ENCODE measurements at places on chromosomes 12 and 14.

DNA sequence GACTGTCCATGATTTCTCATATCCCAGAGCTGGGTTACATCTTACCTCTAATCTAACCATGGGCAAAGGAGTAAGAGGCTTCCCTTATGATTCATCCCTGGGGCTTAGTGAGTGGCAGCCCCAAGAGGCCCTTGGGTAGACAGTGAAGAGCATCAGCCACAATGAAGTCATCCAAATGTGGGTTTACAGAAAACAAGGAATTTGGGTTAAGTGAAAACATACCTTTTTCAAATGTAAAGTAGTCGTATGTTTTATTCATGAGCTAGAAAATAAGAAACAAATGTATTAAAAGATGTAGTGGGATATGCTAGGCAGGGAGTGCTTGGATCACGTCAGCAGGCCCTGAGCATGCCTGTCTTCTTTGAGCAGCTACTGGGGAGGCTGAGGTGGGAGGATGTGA lies 54.0 kb upstream of the ELK3 start:
- H3K4me1 ChIP-seq = no peaks in the 10 kb centered on the region
- H3K27ac ChIP-seq = no peak overlapping the region
- H3K36me3 ChIP-seq = no peaks in the 10 kb centered on the region
- no peaks in the 10 kb centered on the region for H3K27me3 ChIP-seq
- no peak overlapping the region for H3K4me3 ChIP-seq
- DNase-seq = no peak

DNA sequence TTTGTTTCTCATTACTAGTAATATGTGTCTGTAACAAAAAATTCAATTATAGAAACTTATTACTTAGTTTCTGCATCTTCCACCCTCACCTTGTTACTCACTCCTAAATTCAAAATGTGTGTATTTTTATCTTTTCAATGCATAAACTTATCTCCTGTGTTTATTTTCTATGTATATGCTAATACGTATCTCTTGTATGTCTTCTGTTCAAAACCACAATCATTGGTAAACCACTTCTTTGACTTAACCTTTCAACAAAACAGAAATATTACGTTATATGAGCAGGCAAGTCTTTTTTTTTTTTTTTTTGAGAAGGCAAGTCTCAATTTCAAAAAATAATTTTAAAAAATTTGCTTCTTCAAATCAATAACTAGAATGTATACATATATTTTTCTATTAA lies 39.2 kb upstream of the RPH3A start:
- no peak for DNase-seq
- H3K4me3 ChIP-seq = no peak overlapping the region
- no peaks in the 10 kb centered on the region for H3K4me1 ChIP-seq
- no peaks in the 10 kb centered on the region for H3K36me3 ChIP-seq
- no peak overlapping the region for H3K27ac ChIP-seq

DNA sequence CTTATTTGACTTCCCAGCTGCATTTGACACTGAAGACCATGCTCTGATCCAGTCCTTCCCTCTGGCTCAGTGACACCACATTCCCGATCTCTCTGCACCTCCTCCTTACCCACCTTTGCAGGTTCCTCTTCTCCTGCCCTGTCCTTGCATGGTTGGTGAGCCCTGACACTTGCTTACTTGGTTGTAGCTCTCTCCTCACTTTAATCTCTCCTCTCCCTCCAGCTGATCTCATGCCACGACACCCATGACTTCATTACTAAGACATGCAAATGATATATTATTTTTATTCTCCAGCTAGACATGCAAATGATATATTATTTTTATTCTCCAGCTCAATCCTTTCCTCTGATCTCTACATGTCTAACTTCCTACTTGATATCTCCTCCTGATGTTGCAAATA lies at the start of gene SERPINA9:
Gene SERPINA9 (minus strand): TSS at position 175 of the 400 bp plus-strand sequence. CDS start 6,357 bp downstream, outside the sequence.
- no peaks in the 10 kb centered on the region for H3K4me1 ChIP-seq
- no peaks in the 10 kb centered on the region for H3K36me3 ChIP-seq
- no peak within 1 kb of the TSS for H3K27ac ChIP-seq
- H3K27me3 ChIP-seq = no peaks in the 10 kb centered on the region

DNA sequence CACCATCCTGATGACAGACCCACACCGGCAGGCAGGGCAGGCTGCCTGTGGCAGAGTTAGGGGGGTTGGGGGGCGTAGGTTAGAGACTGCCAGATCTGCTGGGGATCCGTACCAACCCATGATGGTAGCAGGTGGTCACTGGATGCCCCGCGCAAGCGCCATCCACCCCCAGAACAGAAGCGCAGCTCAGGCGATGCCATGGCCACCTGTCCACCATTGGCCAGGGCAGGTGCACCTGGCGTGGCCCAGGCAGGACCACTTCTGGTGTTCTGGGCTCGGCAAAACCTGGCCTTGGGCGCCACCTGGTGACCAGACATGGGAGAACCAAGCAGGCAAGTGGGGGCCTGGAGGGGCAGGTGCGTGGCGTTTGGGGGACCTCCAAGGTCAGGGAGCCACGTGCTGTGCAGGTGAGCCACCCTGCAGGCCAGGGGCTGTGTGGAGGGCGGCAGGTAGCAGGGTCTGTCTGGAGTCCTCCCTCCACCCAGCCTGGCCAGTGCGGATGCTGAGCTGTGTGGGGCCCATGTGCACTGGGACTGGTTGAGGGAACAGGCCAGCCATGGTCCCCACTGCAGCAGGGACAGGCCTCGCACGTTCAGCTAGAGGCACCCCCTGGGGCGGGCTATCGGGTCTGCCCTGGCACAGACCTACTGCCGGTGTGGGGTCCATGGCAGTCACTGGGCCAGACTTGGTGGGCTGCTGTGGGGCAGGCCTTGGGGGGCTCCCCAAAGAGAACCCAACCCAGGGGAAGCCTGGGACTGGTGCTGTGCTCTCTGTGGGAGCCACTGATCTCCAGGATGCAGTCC lies 15.6 kb downstream of the BAG5 start:
- H3K36me3 ChIP-seq = no peaks in the 10 kb centered on the region
- DNase-seq = peak; percentile 80
- H3K4me1 ChIP-seq = no peaks in the 10 kb centered on the region

DNA sequence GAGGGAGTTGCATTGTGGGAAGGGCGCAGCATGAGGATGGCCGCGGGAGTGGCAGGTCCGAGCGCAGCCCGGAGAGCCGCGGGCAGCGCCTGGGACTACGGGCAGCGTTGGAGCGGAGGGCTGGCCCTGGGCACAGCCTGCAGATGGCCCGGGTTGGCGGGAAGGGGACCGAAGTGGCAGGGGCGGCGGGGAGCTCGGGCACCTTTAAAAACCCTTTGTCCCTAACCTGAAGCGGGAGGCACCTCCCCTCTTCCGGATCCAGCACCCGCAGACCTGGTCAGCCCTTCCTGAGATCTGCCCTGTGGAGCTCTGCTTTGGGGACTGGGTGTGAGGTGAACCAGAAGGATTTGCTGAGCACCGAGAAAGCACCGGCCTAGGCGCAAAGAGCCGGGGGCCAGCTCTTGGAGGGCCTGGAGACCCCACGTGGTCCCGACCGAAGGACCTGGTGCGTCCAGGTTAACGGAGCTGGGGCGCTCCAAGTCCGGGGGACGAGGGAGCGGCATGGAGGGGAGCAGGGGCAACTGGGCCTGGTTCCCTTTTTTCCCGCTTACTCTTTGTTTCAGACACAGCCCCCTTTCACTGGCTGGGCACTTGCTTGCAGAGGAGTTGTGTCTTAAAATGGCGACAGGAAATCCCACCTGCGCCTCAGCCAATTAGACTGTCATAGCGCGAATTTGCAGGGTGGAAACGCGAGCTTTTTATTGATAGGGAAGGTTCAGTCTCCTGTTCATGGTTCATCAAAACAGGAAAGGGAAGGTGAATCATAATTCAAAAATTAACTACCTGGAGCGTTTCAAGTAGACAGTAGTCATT lies 792 bp upstream of the SLC38A1 start:
- H3K27me3 ChIP-seq = no peaks in the 10 kb centered on the region
- no peak overlapping the region for H3K27ac ChIP-seq
- no peak for DNase-seq
- no peaks in the 10 kb centered on the region for H3K4me1 ChIP-seq

- H3K4me1 ChIP-seq = no peaks in the 10 kb centered on the region
- H3K27me3 ChIP-seq = no peaks in the 10 kb centered on the region
- H3K27ac ChIP-seq = no peak overlapping the region
- no peaks in the 10 kb centered on the region for H3K36me3 ChIP-seq
Measured at GRCh38 chr14:103806805-103807204, 40.6 kb downstream of the PPP1R13B start.

GRCh38 chr14:69979882-69980281 lies 100.7 kb downstream of the SMOC1 start:
- no peak for DNase-seq
- no peak overlapping the region for H3K27ac ChIP-seq
- H3K4me1 ChIP-seq = no peaks in the 10 kb centered on the region
- no peaks in the 10 kb centered on the region for H3K27me3 ChIP-seq
- no peaks in the 10 kb centered on the region for H3K36me3 ChIP-seq
- H3K4me3 ChIP-seq = no peak overlapping the region

DNA sequence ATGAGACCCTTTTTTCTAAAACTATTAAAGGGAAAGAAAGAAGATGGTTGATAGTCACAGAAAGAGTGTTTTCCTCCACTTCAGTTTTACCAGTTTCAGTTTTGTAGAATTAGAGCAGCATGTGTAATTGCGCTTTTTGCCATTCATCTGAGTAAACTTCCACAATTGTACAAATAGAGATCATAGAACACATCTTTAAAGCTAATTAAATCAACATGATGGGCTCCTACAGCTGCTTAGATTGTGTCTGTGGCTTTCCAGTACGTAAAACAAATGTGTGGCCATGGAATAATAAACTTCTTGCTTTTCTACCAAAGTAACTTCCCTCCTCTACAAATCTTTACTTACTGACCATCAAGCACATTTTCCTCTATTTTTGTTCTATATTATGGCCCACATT lies 84.2 kb upstream of the LRIG3 start:
- H3K27me3 ChIP-seq = no peaks in the 10 kb centered on the region
- H3K4me3 ChIP-seq = no peak overlapping the region
- no peak overlapping the region for H3K27ac ChIP-seq
- no peak for DNase-seq
- H3K36me3 ChIP-seq = no peaks in the 10 kb centered on the region

GRCh38 chr12:118126119-118126757 lies 9.7 kb upstream of the PEBP1 start:
- no peak overlapping the region for H3K27ac ChIP-seq
- no peak overlapping the region for H3K4me3 ChIP-seq
- no peaks in the 10 kb centered on the region for H3K36me3 ChIP-seq
- no peaks in the 10 kb centered on the region for H3K4me1 ChIP-seq

- H3K4me3 ChIP-seq = no peak overlapping the region
- H3K27ac ChIP-seq = no peak overlapping the region
- H3K36me3 ChIP-seq = no peaks in the 10 kb centered on the region
- peaks cover 3% of the 10 kb centered on the region for H3K4me1 ChIP-seq
- H3K27me3 ChIP-seq = no peaks in the 10 kb centered on the region
- no peak for DNase-seq
Measured at GRCh38 chr12:110135806-110136205, 11.6 kb downstream of the IFT81 start.

DNA sequence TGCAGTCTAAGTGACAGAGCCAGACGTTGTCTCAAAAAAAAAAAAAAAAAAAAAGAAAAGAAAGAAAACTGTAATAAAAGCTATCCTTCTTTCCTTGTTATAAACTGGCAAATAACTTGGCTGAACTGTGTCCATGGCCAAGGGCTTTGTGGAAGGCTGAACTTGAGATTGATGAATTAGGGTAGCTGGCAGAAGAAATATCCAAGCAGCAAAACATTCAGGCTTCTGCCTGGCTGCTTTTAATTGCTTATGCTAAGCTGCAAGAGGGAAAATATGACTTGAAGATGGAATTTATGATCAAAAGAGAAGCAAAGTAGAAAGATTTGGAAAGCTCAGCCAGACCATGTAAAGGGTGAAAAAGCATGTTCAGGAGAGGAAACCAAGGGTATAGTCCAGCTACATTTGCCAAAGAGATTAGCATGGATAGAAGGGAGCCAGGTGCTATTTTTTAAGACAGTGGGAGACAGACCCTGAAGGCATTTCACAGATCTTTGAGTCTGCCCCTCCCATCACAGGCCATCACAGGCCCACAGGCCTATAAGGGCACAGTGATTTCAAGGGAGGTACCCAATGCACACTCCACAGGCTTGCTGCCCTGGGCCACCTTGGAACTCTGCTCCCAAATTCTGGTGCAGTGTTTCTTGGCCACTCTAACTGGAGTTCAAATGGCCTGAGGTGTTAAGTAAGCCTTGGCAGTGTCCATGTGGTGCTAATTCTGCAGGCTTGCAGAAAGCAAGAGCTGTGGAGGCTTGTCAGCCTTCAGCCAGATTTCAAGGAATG lies 226.0 kb downstream of the AEBP2 start:
- no peak for DNase-seq
- no peaks in the 10 kb centered on the region for H3K36me3 ChIP-seq
- H3K27me3 ChIP-seq = no peaks in the 10 kb centered on the region

DNA sequence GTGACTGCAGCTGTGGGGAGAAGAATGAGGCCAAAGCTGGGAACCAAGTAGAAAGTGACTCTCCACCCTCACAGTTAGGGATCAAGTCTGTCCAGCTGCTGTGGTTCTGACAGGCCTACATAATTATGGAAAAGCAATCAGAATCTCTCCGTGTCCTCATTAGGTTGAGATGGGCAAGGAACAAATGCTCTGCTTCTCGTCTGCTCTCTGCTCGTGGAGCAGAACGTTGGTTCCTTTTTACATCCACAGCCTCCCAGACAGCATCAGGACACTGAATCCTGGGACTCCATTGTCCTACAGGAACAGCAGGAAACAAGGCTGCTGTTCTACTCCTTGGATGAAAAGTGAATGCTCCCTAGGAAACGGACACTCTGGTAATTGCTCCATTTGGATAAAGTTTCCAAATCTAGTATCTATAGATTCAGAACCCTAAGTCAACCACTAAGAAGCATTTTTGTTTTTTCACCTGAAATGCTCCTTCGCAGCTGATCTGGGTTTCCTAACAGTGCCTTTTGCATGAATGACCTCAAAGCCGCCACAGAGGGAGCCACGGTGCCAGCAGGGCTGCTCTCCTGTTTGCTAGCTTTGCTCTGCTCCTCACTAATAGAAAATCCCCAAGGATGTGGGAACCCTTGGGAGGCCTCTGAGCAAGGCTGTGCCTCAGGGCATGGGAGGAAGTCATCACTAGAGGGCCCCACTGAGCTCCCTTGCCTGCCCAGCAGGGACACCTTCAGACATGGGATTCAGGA lies 102.0 kb downstream of the EGLN3 start:
- H3K27ac ChIP-seq = no peak overlapping the region
- no peaks in the 10 kb centered on the region for H3K4me1 ChIP-seq
- H3K36me3 ChIP-seq = no peaks in the 10 kb centered on the region

- H3K36me3 ChIP-seq = no peaks in the 10 kb centered on the region
- no peaks in the 10 kb centered on the region for H3K27me3 ChIP-seq
- H3K27ac ChIP-seq = no peak overlapping the region
- no peaks in the 10 kb centered on the region for H3K4me1 ChIP-seq
- no peak overlapping the region for H3K4me3 ChIP-seq
- no peak for DNase-seq
Measured at GRCh38 chr12:15265875-15266274, 44.7 kb upstream of the RERG start.

GRCh38 chr14:81018684-81019083 lies 63.3 kb downstream of the TSHR start:
- H3K27ac ChIP-seq = no peak overlapping the region
- no peaks in the 10 kb centered on the region for H3K27me3 ChIP-seq
- no peak for DNase-seq
- no peaks in the 10 kb centered on the region for H3K4me1 ChIP-seq
- H3K4me3 ChIP-seq = no peak overlapping the region
- no peaks in the 10 kb centered on the region for H3K36me3 ChIP-seq

GRCh38 chr12:6700646-6701051 lies at the start of gene PIANP:
TSS of gene PIANP (minus strand) at chr12:6700815. CDS start at chr12:6698061, 2,754 bp downstream.
- peak within 1 kb of the TSS; percentile 87 for H3K4me3 ChIP-seq
- no peaks in the 10 kb centered on the region for H3K27me3 ChIP-seq
- H3K27ac ChIP-seq = peak within 1 kb of the TSS; percentile 20
- H3K4me1 ChIP-seq = no peaks in the 10 kb centered on the region
- peak; percentile 73 for DNase-seq

- no peak overlapping the region for H3K4me3 ChIP-seq
- no peak for DNase-seq
- H3K4me1 ChIP-seq = no peaks in the 10 kb centered on the region
- H3K27me3 ChIP-seq = no peaks in the 10 kb centered on the region
- H3K36me3 ChIP-seq = no peaks in the 10 kb centered on the region
Measured at GRCh38 chr12:108881953-108882352, 2.1 kb downstream of the DAO start.

All from aorta (tissue), 5 donors.